HFFc6 (cell line): ENCODE measurements at places on chromosomes 6 and 20. TPM values are rescaled to one million over a fixed set of nuclear protein-coding genes. Genes with fewer than 3 reads are reported as not detected.

Gene LST1
- not detected in 3 replicates for total RNA-seq

- no peaks in the 10 kb centered on the region; the same call in 1 of the 2 replicates for H3K36me3 ChIP-seq
- H3K4me3 ChIP-seq = no peak overlapping the region
- no peak overlapping the region for H3K27ac ChIP-seq
- H3K4me1 ChIP-seq = peaks cover 23% of the 10 kb centered on the region
- no peaks in the 10 kb centered on the region for H3K27me3 ChIP-seq
Observed at GRCh38 chr6:112287577-112288225, 33.3 kb upstream of the LAMA4 start.

Gene GPLD1
- 0.18 to 0.55 TPM (median 0.36 TPM) in 3 replicates for total RNA-seq

GRCh38 chr6:149935246-149935645, 6.6 kb upstream of the ULBP2 start:
- H3K36me3 ChIP-seq = no peaks in the 10 kb centered on the region
- H3K4me1 ChIP-seq = peaks cover 42% of the 10 kb centered on the region
- H3K27me3 ChIP-seq = peaks cover 19% of the 10 kb centered on the region
- DNase-seq = peak; percentile 38

- no peak overlapping the region for H3K4me3 ChIP-seq
- H3K27me3 ChIP-seq = no peaks in the 10 kb centered on the region
- no peaks in the 10 kb centered on the region for H3K36me3 ChIP-seq
- no peak for DNase-seq
- H3K4me1 ChIP-seq = no peaks in the 10 kb centered on the region
Observed at GRCh38 chr6:118992186-118992795, 57.3 kb upstream of the MCM9 start.

Gene DYNLT2
- 0.34 to 0.46 TPM (median 0.36 TPM) in 3 replicates for total RNA-seq

DNA sequence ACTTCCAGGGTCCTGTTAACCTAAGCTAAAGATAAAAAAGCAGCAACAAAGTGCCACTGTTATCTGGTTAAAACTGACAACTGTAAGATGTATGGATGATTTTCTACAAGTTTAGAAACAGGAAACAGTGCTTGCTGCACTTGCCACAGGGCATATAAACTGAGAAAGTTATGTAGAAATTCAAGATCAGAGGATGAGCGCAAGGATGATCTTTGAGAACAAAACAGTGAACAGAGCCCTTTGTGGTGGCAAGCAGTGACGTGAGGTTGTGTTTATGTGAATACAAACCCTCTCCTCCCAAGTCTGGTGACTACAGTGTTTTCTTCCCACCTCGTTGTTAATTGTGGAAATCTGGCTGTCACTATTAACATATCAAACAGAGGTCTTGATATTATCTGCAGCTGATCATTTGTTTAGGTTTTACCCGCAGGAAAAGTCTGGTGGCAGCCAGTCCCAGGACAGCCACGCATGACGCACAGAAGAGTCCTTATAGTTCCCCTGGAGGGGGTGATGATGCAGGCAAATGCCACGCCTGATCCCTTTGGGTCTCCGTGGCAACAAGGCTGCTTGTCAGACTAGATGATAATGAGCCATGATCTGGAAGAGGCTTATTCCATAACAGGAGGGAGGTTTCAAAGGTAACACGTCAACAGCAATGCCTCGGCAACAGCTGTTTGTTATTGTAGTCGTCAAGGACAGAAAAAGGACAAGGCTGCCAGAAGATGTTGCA, 43.1 kb upstream of the TNFAIP3 start:
- peaks cover 14% of the 10 kb centered on the region for H3K4me1 ChIP-seq
- peaks cover 4% of the 10 kb centered on the region for H3K27me3 ChIP-seq
- no peaks in the 10 kb centered on the region for H3K36me3 ChIP-seq
- peak overlapping the region; percentile 82 for H3K27ac ChIP-seq

- H3K27ac ChIP-seq = no peak overlapping the region
- no peaks in the 10 kb centered on the region for H3K27me3 ChIP-seq
- no peak overlapping the region for H3K4me3 ChIP-seq
- H3K4me1 ChIP-seq = no peaks in the 10 kb centered on the region
Observed at GRCh38 chr6:169986848-169987498, 235.6 kb downstream of the ERMARD start.
